Brain pericyte (primary cell): ENCODE measurements at places on chromosomes 12 and 14.

DNA sequence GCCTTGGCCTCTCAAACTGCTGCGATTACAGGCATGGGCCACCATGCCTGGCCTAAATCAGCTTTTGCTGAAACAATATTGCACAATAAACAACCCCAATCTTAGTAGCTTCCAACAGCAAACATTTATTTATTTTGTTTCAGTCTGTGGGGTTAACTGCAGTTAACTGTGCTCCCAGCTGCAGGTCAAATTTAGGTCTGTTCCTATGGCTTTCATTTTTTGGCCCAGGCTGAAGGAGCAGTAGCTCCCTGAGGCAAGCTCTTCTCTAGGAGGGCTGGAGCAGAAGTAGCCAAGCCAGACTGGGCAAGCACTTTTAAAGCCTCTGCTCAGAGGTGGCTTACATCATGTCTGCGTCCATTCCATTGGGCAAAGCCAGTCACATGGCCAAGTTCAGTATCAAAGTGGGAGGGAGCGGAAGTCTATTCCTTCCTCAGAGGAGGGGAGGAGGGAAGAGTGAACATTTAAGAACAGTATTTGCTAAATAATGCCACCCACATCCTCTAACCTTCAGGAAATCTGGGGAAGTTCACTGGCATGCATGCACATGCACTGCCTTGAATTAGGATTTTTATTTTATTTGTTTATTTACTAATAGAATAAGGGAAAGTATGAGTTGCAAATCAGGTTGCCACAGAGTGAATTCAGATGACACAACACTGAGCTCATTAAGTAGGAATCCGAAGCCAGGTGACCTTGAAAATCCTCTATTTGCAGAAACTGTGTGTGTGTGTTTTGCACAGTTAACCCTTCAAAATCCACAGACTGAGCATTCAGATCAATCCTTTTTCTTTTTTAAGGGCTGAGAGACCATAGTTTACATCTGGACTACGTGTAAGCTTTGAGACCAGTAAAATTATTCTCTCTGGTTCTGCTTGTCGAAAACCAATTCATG is 122.0 kb upstream of the SEL1L start:
- DNase-seq, result no peak

DNA sequence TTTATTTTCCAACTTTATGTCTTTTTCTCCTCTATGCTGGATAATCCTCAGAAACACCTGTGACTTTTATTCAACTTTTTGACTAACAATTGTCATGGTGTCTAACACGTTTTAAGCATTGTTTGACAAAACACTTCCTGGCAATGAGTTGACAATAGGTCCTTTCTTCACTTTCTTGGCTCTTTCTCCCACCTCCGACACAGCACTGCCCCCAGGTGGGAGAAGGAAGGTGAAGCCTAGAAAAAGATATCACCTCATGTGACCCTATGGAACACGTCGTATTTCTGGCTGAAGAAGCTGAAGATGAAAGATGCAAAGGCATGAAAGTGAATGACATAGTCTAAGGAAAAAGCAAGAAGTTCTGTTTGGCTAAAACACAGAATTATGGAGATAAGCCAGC is 430.0 kb downstream of the ETNK1 start:
- no peak for DNase-seq

- no peak for DNase-seq
Observed at GRCh38 chr12:131872154-131873051, 22.0 kb upstream of the ULK1 start.

DNA sequence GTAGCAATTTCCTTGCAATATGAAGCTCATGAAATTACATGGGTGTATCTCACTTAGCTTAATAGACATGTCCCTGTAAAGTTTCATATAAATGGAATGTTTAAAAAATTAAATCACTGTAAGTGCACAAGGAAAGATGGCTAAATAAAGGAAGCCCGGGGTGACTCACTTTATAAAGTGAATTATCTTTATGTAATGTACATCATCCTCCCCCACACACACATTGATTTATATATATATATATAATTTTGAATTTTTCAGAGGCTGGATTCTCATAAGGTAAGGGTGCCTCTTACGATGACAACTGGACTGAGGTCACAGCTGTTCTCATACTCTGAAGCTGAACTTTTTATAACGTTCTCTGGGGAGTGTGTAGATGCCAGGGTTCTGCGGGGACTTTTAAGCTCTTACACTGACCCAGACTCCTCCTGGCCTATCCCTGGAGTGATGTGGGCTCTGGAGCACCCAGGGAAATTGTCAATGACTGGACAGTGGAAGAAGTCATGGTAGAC is 108.7 kb upstream of the HIF1A start:
- DNase-seq, result no peak

DNA sequence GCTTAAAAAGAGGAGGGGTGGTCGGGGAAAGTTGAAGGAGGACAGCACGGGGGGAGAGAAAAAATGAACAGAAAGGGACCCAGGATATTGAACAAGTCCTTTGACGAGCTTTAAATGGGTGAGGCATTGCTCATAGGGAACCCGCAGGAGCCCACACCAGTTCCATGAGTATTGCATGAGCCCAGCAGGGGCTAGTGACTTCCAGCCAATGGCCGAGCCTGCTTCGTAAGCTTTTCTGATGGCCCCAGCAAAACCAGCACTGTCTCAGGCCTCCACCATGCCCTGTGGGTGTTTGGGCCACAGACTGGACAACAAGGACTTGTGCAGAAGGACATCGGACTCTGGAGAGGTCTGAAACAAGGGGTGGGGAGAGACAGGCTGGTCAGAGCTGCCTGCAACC is 109.5 kb downstream of the ZFP36L1 start:
- DNase-seq, result no peak

- no peak for DNase-seq
Observed at GRCh38 chr12:128586451-128587029, 237.2 kb downstream of the SLC15A4 start.

GRCh38 chr12:13587721-13588390 is 391.3 kb downstream of the EMP1 start:
- no peak for DNase-seq

DNA sequence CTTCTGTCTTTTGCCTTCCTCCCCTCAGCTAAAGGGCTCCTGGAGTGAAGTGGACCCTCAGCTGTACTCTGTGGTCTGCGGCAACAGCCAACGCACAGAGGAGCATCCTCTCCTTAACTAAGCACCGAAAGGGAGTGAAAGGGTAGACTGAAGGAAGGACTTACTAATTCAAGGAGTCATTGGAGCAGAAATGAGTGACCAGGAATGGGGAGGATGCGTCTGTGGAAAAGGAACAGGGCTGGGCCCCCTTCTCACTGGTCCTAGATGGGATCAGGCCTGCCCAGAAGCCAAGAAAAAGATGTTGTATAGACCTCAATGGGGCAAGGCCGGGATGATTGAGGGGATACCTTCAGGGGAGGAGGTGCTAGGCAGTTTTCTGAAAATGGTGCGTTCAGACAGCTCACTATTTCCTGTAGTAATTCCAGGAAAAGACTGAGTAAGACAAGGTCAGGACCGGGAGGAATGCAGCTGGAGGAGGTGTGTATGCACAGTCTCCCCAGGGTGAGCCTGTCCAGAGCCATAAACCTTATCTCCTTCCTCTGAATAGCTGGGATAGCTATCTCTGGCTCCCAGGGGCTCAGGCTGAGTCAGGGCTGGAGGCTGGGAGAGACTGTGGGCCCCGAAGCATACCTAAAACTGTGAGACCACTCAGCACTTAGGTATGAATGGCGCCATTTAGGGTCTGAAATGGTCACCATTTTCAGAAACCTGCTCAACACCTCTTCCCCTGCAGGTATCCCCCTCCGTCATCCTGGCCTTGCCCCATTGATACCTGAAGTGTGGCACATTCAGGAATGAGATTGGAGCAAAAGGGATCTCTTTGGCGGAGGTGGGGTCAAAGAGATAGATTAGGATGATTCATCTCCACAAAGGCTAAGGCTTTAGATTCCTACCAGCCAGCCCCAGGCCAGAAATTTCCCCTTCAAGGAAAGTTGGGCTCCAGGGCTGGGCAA is 20.2 kb upstream of the KRT8 start:
- DNase-seq, result no peak

- DNase-seq, result no peak
Observed at GRCh38 chr14:93960108-93960475, 16.3 kb downstream of the ASB2 start.

- DNase-seq, result no peak
Observed at GRCh38 chr12:89861086-89861485, 152.4 kb upstream of the ATP2B1 start.

- DNase-seq, result no peak
Observed at GRCh38 chr14:22606380-22606779, 8.3 kb downstream of the ABHD4 start.

DNA sequence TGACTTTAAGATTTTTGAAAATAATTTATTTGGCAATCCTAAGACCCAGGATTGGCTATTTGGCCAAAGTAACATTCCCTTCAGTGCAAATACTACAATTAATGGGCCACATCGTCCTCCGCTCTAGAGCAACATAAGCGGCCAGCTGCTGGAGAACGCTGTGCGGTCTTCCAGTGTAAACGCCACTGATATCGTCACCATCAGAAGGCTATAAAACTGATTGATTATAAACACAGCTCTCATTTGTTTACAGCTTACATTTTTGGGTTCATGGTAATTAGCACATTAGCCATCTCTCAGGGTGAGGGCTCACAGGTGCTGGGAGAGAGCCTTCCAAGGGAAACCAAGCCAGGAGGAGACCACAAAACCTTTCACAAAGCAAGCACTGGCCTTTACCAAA is 130.1 kb upstream of the BMP4 start:
- no peak for DNase-seq
